ENCODE measurements at places on chromosomes 7 and 10.

DNA sequence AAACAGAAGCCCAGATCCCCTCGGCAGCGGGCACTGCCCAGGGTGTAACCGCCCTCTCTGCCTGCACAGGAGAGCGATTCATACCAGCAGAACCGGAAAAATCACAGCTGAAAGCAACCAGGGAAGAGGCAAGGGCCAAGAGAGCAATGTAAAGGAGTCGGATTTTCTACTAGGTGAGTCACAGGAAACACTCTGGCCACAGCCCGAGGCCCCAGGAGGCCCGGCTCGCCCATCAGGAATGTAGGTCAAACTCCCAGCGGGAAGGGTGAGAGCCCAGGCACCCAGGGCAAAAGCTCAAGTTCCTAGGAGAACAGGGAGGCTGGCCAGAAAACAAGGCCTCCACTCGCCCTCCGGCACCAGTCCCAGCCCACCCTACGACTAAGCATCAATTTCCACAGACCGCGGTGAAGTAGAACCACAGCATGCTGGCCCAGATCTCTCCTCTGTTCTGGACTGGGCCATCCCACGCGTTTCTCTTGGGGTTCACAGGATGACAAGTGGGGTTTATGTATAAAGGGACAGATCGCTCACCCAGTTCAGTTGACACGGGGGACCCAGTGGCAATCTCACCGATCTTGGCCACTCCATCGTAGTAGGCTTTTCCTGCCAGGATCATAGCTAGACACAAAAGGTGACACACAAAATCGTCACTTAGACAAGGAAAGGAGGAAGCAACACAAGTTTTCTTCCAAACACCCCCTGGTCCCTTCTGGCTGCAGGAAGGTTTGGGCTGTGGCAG is 46.2 kb downstream of the BAIAP2L1 start:
- DNase-seq, result no peak

DNA sequence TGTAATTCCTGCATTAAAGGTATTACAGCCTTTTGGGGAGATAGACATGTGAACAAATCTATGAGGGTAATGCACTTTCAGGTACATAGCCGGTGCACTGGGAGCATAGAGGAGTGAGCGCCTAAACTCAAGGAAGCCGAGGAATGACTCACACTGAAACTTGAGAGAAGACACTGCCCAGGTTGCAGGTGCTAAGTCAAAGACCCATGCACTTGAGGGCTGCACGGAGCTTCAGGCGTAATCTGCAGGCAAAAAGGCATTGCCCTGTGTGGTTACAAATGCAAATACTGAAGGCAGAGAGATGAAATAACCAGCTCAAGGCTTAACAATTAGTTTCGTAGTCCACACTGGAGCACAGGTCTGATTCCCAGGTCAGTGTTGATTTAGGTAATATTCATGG is 51.0 kb upstream of the OSBPL3 start:
- DNase-seq, result no peak

GRCh38 chr7:120079704-120080103 is 193.3 kb upstream of the KCND2 start:
- DNase-seq, result no peak

DNA sequence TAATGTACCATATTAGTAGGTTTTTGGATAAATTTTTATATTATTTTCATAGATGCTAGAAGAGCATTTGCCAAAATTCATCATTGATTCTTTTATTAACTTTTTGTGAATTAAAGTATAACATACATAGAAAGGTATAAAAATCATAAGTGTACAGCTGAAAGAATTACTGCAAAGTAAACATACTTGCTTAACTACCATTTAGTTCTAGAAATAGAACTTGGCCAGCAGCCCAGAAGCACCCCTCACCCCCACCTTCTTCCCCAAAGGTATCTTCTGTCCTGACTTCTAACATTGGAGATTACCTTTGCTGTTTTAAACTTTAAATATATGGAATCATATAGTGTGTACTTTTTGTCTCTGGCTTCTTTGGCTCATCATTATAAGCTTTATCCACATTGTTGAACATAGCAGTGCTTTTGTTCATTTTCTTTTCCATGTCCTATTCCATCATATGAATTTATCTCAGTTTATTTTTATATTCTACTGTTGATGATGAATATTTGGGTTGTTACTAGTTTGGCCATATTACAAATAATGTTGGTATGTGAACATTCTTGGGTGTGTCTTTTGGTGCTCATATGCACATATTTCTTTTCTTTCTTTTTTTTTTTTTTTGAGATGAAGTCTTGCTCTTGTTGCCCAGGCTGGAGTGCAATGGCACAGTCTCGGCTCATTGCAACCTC is 142.8 kb downstream of the ADK start:
- DNase-seq, result no peak

DNA sequence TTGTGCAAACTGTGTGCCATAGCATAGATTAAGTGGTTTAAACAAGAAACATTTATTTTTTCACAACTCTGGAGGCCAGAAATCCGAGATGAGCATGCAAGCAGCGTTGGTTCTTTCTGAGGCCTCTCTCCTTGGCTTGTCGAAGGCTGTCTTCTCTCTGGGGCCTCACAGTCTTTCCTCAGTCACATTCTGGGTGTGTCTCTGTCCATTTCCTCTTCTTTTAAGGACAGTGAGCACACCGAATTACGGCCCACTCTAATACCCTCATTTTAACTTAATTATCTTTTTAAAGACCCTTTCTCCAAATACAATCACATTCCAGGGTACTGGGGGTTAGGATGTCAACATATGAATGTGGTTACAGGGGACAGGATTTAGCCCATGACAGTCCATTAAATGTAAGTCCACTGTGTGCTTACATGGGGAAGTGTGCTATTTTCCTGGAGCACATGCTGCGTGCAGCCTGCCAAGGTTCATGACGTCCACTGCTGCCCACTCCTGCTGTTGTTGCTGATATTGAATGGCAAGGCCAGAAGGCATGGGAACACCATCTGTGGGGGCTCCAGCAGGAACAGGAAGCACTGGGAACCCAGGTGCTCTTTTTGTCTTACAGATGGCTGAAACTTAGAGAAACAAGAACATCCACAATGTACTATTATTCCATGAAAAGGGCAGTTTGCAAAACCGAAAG is 365.5 kb downstream of the GALNT17 start:
- peak; percentile 14 for DNase-seq

- DNase-seq, result no peak
Measured at GRCh38 chr7:116097365-116098009, 66.9 kb upstream of the TFEC start.

- no peak for DNase-seq
Measured at GRCh38 chr10:132387764-132388210, 9.2 kb upstream of the PWWP2B start.

GRCh38 chr10:105968666-105969065 is 1195.8 kb downstream of the SORCS1 start:
- DNase-seq, result no peak

GRCh38 chr10:70747192-70747965 is 37.8 kb downstream of the TBATA start:
- no peak for DNase-seq

- no peak for DNase-seq
Measured at GRCh38 chr7:104922182-104923009, 91.6 kb upstream of the KMT2E start.

DNA sequence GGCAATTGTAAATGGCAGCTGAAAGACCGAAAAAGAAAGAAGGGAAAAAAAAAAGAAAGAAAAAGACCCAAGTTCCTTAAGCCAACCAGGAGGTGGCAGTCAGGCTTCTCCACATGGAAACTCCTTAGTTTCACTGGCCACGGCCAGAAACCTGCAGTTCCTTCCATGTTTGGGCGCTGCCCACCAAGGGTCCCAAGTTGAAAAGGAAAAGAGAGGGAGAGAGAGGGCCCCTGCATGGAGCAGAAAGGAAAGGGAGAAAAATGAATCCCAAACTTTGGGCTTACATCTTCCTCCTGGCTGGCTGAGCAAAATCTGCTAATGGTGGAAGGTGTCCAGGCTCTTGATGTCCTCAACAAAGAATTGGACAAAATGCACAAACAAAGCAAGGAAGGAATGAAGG is 31.8 kb upstream of the ABCA13 start:
- DNase-seq, result no peak

- DNase-seq, result no peak
Measured at GRCh38 chr7:142847353-142847752, 7.5 kb upstream of the EPHB6 start.

- DNase-seq, result no peak
Measured at GRCh38 chr10:121312587-121312986, 285.7 kb downstream of the FGFR2 start.

GRCh38 chr7:25662841-25663800 is 434.8 kb upstream of the NPVF start:
- peak; percentile 76 for DNase-seq

GRCh38 chr10:124287071-124287685 is 131.5 kb downstream of the OAT start:
- DNase-seq, result no peak

DNA sequence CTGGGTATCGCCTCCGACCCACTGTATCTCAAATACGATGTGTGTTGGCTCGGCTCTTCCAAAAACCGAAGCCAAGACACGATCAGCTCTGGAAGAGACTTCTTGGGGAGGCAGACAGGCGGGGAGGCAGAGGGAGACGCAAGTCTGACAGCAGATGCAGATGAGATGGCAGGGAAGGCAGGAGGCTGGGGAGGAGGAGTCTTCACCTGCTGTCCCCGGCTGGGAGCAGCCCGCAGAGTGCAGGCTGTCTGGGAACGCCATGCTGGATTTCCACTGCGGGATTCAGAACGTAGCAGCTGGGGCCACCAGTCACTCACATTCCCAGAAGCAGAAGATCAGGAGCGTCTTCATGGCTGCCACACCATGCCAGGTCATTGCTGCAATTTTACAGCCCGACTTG is 29.4 kb downstream of the CTBP2 start:
- no peak for DNase-seq

DNA sequence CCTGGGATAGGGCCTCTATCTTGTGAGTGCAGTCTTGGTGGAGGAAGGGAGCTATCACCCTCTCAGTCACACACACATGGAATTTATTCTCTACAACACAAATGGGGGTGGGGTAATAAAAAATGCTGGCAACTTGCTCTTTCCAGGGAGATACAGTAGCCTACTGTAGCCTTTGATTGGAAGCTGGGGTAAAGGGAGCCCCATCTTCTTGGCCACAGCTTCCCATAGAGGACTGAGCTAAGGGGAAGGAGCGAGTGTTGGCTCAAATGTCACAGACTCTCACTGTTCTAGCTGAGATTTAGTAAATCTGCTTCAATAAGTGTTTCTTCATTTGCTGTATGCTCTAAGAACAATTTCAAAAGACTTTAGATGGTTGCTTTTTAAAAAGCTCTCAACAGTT is 222.2 kb upstream of the CXCL12 start:
- no peak for DNase-seq

GRCh38 chr7:7771452-7771851 is 53.0 kb upstream of the RPA3 start:
- no peak for DNase-seq

DNA sequence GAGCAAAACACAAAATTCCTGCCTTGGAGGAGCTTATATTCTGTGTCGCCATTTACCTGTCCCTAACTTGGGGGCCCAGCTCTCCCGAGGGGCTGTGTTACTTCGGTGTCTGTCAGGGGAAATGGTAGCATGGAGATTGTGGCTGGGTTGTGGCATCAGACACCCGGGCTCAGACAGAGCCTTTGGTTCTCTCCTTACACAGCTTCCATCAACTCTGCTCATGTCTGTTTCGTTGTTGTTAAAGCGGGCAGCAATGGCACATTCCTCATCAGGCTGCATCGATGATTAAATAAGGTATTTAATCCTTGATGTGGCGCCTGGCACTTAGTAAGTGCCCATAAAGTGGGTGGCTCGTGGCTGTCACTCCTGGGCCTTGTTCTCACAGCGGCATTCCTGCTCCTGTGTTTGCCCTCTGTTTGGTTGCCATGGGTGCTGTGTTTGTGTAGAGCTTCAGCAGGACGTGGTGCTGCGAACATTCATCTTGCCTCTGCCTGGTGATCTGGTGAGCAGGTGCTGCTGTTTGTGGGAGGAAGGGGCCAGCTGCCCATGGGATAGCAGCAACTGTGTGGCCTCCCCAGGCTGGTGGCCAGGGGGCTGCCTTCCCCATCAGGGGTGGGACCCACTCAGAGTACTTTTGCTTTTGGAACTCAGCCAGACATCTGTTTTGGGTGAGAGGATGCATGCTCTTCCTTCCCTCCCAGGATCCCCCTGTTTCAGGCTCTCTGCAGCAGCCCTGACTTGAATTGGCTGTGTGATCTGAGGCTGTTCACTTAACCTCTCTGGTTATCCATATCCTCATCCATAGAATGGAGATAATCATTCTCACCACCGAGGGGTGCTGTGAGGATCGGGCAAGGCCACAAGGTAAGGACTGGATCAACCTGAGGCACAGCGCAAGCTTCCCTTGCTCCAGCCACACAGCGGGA is 207.2 kb upstream of the SVIL start:
- peak; percentile 60 for DNase-seq

All from gastrocnemius medialis (tissue), 4 donors.